ENCODE measurements at places on chromosomes 7 and 10. TPM values are rescaled to one million over a fixed set of nuclear protein-coding genes. Genes with fewer than 3 reads are reported as not detected.

- peak; percentile 77 for DNase-seq
Observed at GRCh38 chr7:2018569-2019460, 213.9 kb downstream of the MAD1L1 start.

- DNase-seq, result no peak
Observed at GRCh38 chr10:92913973-92914372, 65.7 kb downstream of the EXOC6 start.

DNA sequence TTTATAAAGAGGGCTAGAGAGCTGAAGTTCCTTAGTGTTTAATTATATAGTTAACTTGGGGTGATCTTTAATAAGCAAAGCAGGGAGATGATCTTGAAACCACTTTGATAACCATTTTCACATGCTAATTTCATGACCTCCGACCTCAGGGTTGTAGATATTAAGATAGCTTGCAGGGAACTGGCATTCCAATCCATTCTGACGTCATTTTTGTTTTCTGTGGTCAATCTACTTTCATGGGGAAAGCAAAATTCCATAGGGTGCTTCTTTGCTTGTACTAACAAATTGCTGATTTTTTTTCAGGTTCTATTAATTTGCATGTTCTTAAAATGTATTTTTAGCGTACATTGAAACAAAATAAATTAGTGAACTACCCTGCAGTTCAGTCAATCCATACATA is 139.3 kb downstream of the CDCA7L start:
- DNase-seq, result no peak

GRCh38 chr7:155732286-155732685 is 80.0 kb downstream of the SHH start:
- DNase-seq, result no peak

DNA sequence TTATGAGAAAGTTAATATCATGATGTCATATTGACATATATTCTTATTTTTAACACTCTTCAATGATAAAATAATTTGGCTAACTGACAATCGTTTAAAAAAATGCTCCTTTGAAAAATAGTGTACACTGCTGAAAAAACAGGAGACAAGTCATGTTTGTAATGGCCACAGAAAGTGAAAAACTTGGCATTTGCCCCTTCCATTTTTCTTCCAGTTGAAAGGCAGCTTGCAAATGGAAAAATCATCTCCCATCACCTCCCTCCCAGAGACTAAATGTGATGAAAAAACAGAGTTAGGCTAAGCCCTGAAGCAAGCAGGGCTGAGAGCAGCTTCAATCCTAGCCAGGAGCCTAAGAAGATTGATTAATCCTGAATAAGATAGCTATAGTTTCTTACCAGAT is 160.4 kb downstream of the SKAP2 start:
- DNase-seq, result no peak

- no peak for DNase-seq
Observed at GRCh38 chr7:47982610-47983009, 3.2 kb upstream of the HUS1 start.

The OPN1SW gene
- not detected for total RNA-seq

- no peak for DNase-seq
Observed at GRCh38 chr7:117564080-117564479, 84.3 kb downstream of the CFTR start.

The CALCR gene
- not detected for total RNA-seq

GRCh38 chr7:138549082-138549481 is 89.0 kb downstream of the TRIM24 start:
- DNase-seq, result no peak

GRCh38 chr7:120108376-120108775 is 164.6 kb upstream of the KCND2 start:
- DNase-seq, result no peak

The KNDC1 gene
- total RNA-seq, result not detected

DNA sequence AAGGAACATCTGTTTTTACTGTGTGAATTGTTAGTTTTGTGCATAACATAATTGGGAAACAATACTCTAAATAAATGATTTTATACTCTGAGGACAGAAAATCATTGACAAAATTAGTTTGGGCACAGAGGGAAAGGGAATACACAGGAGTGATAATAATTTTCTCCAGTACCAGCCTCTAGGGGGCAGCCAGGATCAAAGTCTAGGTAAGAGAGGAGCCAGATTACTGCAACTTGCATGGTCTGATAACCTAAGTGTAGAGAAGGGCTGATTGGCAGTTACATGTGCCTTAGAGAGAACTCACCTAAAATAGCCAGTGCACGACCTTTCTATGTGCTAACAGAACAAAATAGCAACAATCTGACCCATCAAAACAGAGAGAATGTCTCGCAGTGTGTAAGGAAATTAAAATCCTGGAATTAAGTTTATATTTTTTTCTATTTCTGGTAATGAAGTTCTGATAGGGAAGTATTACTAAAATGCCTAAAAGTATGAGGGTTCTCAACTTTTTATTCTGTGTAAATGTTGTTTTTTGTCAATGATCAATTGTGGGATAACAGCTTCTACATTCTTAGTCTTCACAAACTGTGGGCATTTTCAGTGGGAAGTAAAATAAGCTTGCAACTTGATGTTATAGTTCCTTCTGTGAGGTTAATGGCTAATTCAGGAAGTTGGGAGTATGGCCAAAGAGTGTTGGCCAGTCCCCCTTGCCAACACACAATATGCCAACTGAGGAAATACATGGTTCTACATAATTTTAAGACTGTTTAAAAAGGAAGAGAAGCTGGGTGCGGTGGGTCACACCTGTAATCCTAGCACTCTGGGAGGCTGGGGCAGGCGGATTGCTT is 66.4 kb downstream of the EXOC6 start:
- peak; percentile 39 for DNase-seq

- DNase-seq, result peak; percentile 71
Observed at GRCh38 chr7:4724648-4725013, 42.5 kb downstream of the FOXK1 start.

The TNS3 gene
- 38.2 TPM for total RNA-seq

DNA sequence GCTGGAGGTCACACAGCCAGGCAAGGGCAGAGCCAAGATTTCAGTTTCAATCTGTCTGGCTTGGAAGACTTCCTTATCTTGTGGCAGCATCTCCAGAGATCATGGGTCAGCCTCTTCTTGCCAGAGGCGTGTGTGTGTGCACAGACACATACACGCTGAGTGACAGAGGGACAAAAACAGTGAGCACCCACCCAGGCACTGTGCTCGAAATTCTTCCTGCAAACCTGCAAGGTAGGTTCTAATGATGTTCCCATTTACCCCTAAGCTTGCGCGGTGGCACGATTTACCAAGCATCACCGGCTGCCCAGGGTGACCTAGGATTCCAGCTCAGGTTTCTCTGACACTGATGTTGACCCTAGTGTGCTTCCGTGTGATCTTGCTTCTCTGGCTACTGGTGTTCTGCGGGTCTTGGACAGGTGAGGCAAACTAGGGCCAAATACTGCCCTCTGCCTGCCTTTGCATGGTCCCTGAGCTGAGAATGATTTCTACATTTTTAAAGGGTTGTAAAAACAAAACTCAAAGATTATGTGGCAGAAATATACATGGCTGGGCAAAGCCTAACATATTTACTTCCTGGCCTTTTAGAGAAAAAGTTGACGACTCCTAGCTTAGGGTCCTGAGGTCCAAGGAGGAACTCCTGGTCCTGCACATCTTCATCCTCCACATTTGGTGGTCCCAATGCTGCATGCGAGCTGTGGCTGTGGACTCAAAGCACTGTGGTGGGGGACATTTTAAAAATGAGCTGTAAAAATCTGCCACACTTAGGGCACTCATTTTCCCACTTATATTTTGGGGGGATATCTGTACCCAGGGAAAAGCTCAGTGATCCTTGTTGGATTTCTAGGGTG is 268.5 kb downstream of the RPS24 start:
- no peak for DNase-seq

DNA sequence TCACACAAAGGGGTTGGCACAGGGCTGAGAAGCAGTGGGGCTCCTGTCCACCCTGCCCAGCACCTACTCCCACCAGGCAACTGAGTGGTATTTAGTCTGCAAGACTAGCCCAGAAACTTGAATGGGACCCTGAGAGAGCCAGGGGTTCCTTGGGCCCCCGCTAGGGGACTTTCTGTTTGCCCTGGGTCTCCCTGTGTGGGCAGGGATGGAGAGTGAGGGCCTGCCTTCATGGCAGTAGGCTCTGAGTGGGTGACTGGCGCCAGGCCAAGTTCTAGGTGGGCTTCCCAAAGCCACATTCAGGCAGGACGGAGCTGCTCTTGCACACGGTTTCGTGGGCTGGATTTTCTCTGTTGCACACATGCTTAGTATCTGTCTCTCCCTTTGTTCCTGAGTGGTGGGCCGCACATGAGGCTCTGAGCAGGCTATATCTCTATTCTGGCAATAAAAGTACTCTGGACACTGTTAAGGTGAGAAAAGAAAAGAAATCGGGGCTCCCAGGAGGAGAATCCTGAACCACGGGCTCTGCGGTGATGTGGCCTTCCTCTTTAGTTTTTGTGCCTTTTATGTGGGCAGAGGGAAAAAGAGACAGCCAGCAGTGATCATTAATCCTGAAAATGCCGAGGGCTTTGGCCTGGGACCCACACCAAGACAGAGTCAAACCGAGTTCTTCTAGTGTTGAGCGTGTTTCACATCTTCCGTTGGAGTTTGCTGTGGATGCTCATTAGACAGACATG is 26.9 kb downstream of the IL2RA start:
- no peak for DNase-seq

DNA sequence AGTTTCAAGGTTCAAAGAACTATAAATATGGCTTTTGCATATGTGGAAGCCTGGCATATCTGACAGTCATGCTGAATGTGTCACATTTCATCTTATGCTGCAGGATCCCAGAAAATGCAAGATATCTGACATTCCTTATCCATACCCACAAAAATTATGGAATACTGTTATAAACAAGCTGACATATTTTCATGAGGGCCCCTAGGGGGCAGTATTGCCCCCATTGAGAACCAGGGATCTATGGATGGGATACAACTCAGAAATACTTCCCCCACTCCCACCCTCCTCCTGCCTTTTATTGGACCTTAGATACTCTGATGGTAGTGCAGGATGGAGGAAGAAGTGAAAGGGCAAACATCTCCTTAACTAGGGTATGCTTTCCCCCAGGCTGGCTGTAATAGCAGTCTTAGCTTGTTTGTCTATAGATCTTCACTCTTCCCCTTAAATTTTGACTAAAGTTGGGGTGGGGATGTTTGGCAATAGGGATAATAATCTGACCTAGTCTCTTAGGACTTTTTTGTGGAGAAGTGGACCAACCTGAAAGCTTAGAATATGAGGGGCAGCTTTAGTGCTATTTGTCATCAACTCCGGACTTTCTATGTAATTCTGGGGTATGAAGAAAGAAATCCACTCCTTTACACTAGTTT is 3.5 kb upstream of the GNGT1 start:
- peak; percentile 27 for DNase-seq

The PARD3 gene
- total RNA-seq, result 55.3 TPM

DNA sequence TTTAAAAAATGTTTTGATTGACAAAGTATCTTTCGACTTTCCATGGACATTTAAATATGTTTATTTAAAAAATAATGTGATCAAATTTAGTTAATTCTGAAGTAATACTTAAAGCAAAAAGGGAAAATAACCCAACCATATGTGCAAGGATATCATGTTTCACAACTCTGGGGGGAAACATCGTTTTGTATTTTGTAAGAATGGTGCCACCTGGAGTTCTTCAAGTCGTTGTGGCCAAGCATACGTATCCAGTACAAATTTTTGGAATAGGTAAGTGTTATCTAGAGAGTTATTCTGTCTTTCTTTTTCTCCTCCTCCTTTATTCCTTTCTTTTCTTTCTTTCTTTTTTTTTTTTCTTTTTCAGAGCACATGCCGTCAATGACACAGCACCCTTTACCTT is 176.2 kb upstream of the CSTF2T start:
- no peak for DNase-seq

GRCh38 chr7:121558288-121558687 is 162.2 kb upstream of the FAM3C start:
- DNase-seq, result no peak

DNA sequence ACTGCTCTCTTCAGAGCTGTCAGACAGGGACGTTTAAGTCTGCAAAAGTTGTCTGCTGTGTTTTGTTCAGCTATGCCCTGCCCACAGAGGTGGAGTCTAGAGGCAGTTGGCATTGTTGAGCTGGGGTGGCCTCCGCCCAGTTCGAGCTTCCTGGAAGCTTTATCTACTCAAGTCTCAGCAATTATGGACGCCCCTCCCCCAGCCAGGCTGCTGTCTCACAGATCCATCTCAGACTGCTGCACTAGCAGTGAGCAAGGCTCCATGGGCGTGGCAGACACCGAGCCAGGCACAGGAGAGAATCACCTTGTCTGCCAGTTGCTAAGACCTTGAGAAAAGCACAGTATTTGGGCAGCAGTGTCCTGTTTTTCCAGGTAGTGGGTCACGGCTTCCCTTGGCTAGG is 98.1 kb downstream of the SDHAF3 start:
- no peak for DNase-seq

DNA sequence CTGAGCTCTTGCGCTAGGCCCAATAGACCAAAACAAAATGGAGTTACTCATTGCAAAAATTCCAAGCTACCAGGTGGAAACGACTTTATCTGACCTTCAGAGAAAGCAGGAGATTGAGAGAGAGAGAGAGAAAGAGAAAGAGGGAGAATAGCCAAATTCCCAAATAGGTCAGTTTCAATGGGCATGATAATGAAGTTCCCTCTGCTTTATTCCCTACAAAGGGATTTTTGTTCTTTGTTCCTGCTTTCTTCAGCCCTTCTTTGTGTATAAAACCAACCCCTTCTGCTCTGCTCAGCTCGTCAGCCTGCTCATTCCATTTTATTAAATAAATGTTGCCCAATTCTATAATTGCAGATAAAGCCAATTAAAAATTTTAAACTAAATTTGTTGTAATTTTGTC is 45.0 kb upstream of the GPR37 start:
- DNase-seq, result no peak

DNA sequence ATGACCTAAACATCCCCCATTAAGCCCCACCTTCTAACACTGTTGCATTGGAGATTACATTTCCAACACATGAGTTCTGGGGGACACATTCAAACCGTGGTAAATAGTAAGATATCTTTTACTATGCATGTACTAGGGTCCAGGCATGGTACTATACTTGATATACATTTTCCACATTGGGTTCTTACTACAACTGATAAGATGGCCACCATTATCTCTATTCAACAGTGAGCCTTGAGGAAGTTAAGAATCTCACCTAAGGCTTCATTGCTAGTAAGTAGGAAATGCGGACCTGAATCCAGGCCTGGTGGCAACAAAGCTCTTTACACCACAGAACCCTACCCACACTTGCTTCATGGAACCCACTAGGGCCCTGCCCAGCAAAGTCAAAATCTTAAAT is 5.7 kb downstream of the PANK1 start:
- no peak for DNase-seq

The CTNNA3 gene
- total RNA-seq, result not detected

GRCh38 chr10:716821-717220 is 27.4 kb upstream of the DIP2C start:
- no peak for DNase-seq

DNA sequence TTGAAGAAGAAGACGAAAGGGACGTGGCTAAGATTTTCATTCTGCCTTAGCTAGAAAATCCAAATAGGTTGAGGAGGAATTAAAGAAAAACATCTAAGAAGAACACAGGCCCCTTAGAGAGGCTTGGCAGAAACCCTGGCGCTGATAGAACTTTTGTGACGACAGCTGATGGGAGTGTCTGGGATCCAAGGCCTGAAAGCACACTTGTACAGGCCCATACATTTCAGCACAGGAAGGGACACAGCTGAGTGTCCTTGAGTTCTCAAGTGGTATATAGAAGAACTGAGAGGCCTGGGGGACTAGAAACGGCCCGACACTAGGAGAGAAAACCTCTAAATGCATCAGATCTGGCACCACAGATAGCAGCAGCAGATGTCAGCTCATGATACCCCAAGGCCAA is 39.5 kb downstream of the PRPS1L1 start:
- DNase-seq, result no peak

The CHN2 gene
- total RNA-seq, result not detected

- DNase-seq, result no peak
Observed at GRCh38 chr7:96547371-96547811, 162.3 kb downstream of the SEM1 start.
